ENCODE measurements at places on chromosomes 13 and 19. TPM values are rescaled to one million over a fixed set of nuclear protein-coding genes. Genes with fewer than 3 reads are reported as not detected.

The CYP2A7 gene
- not detected for total RNA-seq

The ZNF555 gene
- total RNA-seq = 7.5 TPM

The ACOD1 gene
- total RNA-seq = not detected

DNA sequence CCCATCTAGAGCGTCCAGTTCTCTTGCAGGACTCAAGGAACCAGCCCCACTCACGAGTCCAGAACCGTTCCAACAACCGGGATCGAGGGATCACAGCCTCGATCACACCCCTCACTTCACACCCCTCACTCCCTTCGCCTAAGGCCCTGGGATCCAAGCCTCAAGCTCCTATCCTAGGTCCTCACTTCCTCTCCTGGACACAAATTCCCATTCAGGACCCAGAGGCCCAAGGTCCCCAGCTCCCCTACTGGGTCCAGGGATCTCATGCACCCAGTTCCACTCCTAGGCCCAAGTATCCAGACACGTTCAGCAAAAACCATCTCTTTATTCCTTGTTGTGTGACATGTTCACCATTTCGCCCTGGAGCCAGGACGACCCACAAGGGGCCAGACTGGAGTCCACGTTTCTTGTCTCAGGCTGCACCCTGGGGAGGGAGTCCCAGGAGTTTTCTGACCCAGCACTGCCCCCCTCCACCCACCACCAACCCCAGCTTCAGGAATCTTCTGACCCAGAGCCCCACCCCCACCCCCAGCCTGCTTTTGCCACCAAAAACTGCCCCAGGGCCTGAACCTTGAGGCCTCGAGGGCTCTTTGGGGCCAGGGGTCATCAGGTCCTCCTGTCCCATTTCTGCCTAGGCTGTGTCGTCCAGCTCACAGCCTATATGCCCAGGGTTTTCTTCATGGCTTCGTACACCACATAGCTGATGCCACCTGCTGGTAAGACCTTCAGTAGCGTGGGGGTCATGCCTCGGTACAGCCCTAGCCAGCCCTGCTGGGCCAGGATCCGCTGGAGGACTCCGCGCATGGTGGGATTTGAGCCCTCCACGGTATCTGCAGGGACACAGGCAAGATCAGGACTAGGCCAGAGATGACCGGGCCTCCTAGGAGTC, 1.4 kb upstream of the KHSRP start:
- H3K27ac ChIP-seq = no peak overlapping the region
- H3K4me3 ChIP-seq = no peak overlapping the region
- H3K36me3 ChIP-seq = peaks cover 9% of the 10 kb centered on the region
- H3K4me1 ChIP-seq = peaks cover 8% of the 10 kb centered on the region
- DNase-seq = no peak
- H3K27me3 ChIP-seq = no peaks in the 10 kb centered on the region
